CD4-positive, alpha-beta T cell treated with Interleukin-17A for 1 hour (primary cell): ENCODE measurements at places on chromosomes 5 and 9.

GRCh38 chr9:5455181-5455580, 4.8 kb downstream of the CD274 start:
- no peak for DNase-seq

- DNase-seq: no peak
These were observed 1.6 kb upstream of the TUT7 start for GRCh38 chr9:86355814-86356213.

GRCh38 chr9:26975728-26976707, 19.8 kb downstream of the IFT74 start:
- DNase-seq: peak; percentile 30

GRCh38 chr9:121744687-121745395, 93.4 kb downstream of the DAB2IP start:
- DNase-seq: no peak

GRCh38 chr5:149924486-149924885, 20.1 kb downstream of the PDE6A start:
- DNase-seq: no peak

GRCh38 chr5:148928141-148928540, 101.7 kb downstream of the ADRB2 start:
- no peak for DNase-seq

- no peak for DNase-seq
These were observed 3.0 kb upstream of the TSPAN17 start for GRCh38 chr5:176644294-176644693.

GRCh38 chr9:121962421-121962820, 130.7 kb downstream of the TTLL11 start:
- no peak for DNase-seq

DNA sequence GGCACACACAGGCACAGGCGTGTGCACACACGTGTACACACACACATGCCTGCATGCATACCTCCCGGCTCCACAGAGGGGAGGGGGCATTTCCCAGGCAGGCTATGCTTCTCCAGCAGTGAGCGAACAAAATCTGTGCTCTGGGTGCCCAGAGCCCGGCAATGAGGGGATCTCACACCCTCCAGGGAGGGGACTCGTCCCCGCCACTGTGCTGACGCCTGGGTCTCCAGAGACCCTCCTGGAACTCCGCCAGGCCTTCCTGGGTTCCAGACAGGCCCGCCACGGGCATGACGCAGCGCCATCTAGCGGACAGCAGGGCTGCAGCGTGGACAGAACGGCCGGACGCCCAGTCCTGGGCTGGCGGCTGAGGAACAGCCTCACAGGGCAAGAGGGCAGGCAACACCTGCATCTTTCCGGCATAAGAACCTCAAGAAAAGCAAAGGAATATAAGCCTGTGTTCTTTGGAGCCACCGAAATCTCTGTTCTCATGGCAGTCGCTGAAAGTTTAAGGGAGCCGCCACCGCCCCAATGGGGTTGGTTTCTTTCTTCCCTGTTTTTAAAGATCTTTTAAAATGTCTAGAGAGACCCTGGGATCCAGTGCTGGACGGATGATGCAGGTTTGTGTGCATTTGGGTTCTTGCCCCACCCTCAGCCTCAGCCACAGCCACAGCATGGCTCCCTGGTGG, 135.6 kb upstream of the PPP1R26 start:
- peak; percentile 18 for DNase-seq

GRCh38 chr9:4243113-4243512, 56.8 kb downstream of the GLIS3 start:
- no peak for DNase-seq

GRCh38 chr5:58681943-58682342, 99.1 kb downstream of the RAB3C start:
- no peak for DNase-seq

DNA sequence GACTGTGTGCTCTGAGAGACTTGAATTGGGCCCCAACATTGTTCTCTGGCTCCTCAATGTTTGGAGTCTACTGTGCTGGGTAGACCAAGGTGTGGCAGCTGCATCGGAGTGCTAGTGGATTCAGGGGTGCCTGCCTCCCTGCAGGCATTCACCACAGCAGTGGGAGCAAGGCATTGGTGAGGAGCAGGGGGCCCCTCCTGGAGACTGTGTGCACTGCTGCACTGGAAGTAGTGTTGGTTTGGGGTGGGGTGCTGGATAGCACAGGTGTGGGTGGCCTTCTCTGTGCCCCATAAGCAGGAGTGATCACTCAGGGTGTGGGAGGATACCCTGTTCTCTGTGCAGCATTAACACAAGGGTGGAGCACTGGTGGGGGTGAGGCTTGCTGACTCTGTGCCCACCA, 39.2 kb downstream of the INSL6 start:
- no peak for DNase-seq

DNA sequence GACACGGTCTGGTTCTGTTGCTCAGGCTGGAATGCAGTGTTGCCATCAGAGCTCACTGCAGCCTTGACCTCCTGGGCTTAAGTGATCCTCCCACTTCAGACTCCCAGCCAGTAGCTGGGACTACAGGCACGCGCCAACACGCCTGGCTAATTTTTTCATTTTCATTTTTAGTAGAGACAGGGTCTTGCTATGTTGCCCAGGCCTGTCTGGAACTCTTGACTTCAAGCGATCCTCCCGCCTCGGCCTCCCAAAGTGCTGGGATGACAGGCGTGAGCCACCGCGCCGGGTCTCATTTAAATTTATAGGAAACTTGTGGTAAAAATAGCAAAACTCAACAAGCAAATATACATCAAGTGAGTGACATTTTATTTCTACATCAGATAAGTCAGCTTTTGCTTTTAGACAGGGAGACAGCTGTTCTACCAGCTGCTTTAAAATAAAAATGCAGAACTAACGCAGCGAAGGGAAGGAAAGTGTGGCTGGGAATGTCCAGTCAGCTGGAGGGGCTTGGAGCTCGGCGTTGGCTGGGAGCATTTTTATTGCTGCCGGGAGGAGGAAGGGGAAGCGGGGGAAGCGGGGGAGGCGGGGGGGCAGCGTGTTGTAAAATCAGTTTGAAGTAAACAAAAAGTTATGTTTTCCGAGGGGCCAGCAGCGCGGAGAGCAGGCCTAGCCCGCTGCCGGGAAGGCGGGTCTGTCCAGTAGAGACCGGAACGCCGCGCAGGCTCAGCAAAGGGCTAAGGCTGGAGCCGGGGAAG, 707 bp upstream of the ZFYVE16 start:
- DNase-seq: no peak

GRCh38 chr5:66324357-66324756, 180.3 kb downstream of the SREK1 start:
- no peak for DNase-seq

DNA sequence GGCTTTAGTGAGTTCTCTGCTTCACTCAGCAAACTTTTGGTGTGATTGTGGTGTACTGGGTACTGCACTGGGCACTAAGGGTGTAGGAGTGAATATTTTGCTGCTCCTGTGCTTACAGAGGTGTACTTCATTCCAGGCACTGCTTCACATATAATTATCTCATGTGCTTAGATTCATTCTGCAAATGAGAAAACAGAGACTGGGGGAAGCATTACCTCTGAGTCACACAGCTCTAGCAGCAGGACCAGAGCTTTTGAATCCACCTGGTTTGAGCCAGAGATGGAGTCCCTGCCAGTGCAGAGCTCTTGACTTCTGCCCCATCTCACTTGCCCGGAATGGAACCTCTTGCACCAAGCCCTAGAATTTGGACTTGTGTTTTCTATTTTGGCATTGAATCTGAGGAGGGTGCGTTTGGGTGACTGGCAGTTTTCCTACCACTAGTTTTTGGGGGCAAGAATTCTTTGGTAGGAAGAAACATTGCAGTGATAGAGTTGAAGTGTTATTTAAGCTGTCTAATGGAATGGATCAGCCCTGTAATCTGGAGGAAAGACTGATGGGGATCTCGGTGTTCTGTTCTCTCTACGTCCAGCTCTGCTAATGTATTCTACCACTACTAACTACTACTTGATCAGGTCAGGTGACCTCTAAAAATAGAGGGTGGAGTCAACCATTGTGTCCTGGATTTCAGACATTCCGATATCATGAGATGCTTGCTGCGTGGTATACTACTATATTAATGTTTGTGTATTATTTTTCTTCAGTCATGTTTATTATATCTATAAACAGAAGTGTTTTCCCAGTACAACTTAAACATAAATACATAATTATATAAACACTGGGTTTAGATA, 2.5 kb downstream of the ARHGAP26 start:
- DNase-seq: no peak
